ENCODE measurements at places on chromosomes 2 and 18.

DNA sequence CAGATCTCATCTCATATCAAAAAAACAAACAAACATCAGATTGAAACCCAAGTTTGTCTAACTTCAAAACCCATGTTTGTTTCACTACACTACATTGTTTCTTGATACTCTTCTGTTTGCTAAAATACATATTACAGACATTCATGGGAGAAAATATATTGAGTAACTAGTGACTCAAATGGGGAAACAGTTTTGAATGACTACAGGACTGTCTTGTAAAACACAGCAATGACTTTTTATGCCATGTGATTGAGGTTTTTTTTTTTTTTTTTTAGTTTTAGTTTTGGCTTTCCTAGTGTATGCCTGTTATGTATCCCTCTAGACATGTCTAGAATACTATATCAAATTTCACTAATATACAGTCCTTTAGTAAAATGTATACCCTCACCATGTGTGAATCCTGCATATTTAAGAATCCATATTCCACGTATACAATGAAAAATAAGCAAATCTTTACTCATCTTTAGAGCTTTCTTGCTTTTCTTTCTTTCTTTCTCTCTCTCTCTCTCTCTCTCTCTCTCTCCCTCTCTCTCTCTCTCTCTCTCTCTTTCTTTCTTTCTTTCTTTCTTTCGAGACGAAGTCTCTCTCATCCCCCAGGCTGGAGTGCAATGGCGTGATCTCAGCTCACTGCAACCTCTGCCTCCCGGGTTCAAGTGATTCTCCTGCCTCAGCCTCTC is 46.6 kb upstream of the SERTAD2 start:
- DNase-seq: peak; percentile 75

DNA sequence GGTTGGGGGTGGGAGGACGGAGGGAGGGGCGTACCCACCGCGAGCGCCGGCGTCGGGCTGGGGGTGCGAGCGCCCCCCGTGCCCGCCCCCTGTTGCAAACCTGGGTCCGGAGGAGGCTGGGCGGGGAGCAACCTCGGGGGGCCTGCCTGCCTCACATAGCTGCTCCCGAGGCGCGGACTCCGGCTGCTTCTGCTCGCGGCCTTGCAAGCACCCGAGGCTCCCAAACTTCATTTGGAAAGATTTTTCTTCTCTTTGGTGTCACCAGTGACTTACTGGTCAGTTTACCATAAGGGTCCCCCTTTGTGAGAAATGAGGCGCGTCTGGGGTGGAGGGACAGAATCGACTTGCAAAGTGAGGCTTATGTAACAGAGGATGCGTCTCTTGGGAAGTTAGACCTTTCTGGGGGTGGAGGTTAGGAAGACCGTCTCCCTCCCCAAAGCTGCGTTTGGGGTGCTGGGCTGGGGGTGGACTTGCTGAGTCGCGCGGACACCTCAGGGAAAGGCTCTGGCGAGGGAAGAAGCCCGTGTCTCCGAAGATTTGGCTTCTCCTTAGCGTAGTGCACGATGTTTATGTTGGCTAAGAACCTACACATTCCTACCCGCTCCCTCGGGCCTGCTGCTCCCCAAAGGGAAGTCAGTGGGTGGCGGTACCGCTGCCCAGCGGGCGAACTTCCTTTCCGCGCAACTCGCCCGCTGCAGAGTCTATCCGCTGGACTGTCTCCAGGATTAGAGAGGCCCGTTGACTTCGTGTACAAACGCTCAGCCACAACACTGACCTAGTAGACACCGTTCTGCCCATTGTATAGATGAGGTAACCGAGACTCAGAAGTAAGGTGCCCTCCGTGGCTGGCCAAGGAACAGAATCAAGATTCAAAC is 559 bp downstream of the TMEM37 start:
- no peak for DNase-seq

DNA sequence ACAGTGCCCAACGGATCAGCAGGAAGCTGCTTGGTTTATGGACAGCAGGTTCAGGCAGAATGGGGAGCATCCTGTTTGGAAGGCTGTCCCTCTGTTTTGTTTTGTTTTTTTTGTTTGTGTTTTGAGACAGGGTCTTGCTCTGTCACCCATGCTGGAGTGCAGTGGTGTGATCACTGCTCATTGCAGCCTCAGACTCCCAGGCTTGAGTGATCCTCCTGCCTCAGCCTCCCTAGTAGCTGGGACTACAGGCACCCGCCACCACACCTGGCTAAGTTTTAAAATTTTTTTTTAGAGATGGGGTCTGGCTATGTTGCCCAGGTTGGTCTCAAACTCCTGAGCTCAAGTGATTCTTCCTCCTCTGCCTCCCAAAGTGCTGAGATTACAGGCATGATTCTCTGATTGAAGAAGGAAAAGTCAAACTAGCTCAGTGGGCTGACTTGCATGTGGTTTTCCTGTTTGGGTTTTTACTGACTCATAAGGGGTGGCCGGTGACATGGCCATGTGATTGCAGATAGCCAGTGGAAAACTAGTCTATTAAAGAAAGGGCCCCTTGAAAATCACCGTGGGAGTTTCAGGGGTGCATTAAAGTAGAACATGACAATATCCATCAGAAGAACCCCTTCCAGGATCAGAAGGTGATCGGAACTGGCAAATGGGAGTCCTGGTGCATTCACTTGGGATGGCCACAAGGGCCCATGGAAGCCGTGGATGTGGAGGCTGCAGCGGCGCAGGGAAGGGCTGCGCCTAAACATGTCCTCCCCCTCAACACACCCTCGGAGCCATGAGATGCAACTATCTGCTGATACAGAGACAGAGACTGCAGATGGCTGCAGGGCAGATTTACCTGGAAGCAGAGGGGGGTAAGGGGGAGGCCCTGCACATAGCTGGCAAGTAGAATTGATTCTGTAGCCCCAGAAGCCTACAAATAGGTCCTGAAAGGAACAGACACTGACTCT is 26.5 kb downstream of the AQP12B start:
- no peak for DNase-seq

GRCh38 chr2:204152616-204153015 is 216.1 kb downstream of the ICOS start:
- no peak for DNase-seq

- DNase-seq: no peak
Measured at GRCh38 chr2:143486976-143487375, 357.8 kb downstream of the ARHGAP15 start.

- no peak for DNase-seq
Measured at GRCh38 chr2:220044383-220044782, 417.0 kb downstream of the SLC4A3 start.

GRCh38 chr2:171626949-171627348 is 60.3 kb upstream of the DYNC1I2 start:
- no peak for DNase-seq

- no peak for DNase-seq
Measured at GRCh38 chr2:24122366-24123194, 554 bp downstream of the PFN4 start.

DNA sequence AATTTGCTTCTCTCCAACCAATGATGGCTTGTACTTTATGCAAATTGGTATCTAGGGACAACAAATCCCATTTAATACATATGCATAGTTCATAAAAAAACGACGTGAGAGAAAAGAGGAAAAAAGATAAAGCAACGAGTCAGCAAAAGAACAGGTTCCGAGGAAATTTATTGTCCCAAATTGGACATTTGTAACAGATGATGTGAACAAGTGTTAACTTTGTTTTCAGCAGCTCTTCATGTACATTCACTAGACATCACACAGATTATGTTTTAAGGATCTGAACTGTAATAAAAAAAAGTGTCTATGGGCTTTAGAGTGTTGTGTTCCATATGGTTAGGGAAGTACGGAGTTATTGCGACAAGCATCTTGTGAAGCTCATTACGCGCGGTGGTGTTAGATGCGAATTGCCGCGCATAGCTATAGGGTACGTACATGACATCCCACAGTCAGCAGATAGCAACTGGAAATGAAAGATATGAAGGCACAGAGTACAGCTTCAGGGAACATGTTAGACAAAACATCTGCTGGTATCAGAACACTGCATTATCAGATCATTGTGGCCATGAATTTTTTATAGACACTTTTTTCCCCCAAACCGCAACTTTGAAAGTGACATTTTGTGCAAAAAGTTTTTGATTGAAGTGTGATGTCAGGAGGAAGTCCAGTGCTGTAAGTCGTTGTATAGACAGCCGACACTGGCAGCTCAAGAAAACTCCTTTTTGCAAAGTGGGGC is 1073.1 kb upstream of the FANCL start:
- no peak for DNase-seq

DNA sequence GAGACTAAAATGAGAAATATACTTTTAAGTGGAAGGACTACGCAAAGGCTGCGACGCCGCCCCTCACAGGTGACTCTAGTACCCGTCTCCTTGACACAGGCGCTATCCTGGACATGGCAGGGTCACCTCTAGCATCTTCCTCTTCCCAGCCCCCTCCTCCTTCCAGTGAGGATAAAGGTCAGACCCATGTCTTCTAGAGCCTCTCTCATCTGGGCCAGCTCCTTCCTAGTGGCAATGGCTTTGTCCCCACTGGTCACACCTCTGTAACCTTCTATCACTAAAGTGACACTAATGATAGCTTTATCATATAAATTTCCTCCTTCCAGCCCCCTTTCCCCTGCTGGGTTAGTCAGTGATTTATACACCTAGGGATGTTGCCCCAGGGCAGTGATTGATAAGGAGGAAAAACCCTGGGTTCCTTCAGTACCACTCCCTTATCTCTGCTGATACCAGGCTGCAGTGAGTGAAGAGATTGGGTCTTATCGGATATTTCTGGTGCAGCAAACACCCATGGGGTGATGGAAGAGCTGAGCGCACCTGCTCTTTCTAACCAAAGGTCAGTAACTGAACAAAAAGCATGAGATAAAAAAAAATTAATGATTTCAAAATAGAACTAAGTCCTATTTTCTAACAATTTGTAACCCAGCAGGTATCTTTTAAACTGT is 62.0 kb upstream of the FZD5 start:
- no peak for DNase-seq

GRCh38 chr2:238856713-238857567 is 9.1 kb downstream of the TWIST2 start:
- DNase-seq: no peak
